ENCODE measurements at places on chromosomes 1 and 21. TPM values are rescaled to one million over a fixed set of nuclear protein-coding genes. Genes with fewer than 3 reads are reported as not detected.

The SPOCD1 gene
- 0.79 TPM for total RNA-seq

The CELA2A gene
- total RNA-seq = not detected

The F5 gene
- 57.8 TPM for total RNA-seq

The GPA33 gene
- total RNA-seq = 0.39 TPM

The GPR61 gene
- total RNA-seq = not detected

DNA sequence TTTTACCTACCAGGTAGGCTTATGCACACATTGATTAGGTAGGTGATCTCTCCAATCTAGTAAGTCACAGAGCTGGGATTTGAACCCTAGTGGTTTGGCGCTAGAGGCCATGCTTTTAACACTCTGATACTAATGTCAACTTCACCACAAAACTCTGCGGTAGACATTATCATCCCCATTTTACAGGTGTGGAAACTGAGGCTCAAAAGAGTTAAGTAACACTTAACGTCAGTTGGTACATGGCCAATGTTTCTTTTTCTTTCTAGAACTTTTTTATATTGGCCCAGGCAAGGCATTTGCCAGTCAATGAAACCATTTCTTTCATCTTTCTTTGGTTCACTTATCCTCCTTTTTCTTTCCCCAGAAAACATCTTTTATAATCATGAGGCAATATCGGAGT is 95.9 kb upstream of the KIF26B start:
- DNase-seq = no peak

GRCh38 chr1:180933141-180933540 is 20.4 kb downstream of the KIAA1614 start:
- DNase-seq = no peak

GRCh38 chr1:4016351-4017130 is 116.5 kb upstream of the C1orf174 start:
- DNase-seq = no peak

GRCh38 chr1:69994241-69994640 is 211.1 kb downstream of the LRRC40 start:
- DNase-seq = no peak

- no peak for DNase-seq
Observed at GRCh38 chr1:48576565-48576964, 104.6 kb upstream of the SPATA6 start.

DNA sequence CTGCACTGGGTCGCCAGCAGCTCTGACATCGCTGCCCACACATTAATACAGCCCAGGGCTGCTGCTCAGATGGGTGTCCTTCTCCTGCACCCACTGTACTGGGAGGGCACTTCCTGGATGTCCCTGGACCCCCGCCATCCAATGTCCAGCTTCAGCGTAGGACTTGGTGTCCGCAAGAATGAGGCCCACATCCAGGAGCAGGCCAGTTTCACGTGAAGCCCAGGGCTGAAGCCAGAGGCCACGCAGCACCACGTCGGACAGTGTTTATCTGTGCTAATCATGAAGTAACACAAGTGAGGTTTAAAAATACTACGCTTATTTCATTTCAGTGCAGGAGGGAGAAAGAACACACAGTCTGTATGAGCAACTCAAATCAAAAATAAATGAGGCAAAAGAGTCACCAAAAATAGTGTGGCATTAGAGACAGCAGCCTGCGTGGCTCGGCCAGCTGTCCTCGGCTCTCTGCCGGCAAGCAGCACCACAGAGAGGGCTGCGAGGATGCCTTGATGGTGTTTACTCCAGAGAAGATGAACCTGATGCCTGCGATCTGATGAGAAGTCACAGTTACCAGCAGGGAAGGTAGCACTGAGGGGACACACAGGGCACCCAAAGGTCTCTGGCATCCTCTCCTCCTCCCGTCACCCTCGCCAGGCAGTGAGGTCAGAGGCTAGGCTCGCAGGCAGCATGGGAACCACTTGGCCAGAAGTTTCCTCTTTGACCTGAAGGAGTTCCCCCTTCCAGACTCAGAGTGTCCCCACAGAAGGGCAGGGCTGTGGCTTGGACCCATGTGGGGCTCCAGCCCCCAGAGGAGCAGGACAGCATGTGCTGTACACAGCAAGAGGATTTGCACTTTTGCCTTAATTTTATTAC is 22.1 kb upstream of the NPHP4 start:
- no peak for DNase-seq

DNA sequence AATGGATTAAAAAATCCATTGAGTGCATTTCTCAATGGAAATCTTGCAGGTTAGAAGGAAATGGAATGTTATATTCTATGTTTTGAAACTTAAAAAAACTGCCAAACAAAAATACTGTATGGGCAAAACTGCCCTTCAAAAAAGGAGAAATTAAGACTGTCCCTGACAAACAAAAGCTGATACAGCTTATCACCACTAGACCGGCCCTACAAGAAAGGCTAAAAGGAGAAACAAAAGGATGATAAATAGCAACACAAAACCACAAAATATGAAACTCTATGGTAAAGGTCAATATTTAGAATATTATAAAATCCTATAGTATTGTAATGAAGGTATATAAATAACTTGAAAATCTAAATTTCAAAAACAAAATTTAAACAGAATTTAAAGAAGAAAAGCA is 60.0 kb downstream of the SLC25A24 start:
- no peak for DNase-seq

DNA sequence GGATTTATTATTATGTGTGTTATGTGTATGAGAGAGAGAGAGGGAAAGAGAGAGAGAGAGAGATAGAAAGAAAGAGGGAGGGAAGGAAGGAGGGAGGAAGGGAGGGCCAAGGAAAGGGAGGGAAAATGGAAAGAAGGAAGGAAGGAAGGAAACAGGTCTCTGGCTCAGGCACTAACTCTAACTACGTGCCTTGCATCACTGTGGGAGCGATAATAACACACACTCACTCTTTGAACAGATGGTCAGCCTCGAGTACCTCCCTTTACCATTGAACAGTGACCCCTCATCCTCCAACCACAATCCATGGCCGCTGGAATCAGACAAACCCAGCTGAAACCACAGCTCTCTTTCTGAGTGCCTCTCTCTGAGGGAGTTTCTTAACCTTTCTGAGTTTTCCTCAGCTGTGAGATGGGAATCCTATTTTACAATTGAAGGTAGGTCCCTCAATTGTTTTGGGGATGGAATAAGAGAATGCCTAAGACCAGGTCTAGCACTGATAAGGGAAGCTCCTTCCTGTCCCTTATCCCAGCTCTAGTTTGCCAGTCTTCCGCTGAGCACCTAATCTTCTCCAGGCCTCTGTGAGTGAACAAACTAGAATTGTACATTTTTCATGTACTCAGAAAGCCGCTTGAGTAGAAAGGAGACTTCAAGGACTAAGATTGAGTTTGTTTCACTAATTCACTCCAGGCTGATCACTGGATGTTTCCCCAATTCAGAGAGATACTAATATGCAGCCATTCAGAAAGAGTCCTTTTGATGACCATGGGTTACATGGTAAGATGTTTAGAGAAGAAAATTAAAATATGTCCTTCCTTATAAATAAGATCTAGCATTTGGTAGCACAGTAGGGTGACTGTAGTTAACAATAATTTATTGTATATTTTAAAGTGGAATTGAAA is 62.8 kb downstream of the IRF2BP2 start:
- DNase-seq = no peak

DNA sequence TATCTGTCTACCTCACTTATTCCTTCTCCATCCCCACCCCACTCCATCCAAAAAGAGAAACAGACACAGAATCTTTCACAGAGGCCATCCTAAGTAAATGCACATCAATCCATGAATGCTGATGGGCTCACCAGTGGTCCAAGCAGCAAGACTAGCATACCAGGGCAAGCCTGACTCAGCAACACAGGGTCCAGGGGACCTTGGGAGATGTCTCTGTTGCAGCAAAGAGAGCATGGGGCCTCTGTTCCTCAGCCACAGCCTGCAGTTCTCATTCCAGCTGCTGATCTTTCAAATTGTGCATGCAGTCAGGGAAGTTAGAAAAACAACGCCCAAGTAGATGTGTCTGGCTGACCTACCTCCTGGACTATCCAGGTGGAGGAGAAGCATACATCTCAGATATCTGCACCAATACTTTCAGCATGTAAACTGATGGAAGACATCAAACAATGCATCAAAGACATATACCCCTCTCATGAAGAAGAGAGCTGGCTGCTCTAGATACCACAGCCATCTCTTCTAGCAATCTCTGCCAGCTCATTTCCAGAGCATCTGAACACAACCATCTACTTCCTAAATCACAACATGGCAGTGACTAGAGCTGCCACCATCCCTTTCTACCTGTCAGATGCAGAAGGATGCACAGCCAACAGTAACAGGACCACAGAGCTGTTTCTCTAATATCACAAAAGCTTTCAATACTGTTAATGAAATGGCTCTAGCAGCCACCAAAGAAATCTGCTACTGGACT is 54.5 kb downstream of the CD34 start:
- DNase-seq = no peak

All from activated CD4-positive, alpha-beta T cell treated with anti-CD3 and anti-CD28 coated beads for 36 hours (primary cell).